ENCODE measurements at places on chromosomes 2 and 18.

- DNase-seq: no peak
These were observed 125.4 kb downstream of the OSBPL1A start for GRCh38 chr18:24272229-24272525.

DNA sequence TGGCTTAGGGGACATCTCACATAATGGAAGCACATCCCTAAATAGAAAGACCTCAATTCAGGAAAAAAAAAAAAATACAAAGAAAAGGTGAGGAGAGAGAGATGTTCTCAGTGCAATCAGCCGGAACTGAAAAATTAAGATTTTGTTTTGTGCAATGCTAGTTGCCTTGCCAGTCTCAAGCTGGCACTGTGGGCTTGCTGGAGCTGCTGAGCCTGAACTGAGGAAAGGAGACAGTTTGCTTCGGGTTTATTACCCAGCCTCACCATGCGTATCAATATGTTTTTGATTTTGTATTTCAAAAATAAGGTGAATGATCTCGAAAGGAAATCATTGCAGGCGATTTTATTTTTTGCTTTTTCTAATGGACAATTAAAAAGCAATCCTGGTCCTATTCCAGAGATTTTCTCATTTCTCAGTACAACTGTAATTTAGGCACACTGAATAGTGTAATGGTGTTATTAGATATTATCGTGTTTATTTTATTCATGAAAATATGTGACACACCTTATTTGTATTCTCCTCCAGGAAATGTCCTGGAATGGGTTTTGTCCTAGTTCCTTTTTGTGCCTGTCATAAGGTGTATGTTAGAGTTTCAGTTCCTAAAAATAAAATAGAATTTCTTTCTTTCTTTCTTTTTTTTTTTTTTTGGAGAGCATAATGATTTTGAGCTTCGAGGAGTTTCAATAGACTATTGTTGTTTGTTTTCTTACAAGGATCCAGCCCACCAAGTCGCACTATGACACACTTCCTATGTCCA is 72.8 kb upstream of the ZEB2 start:
- DNase-seq: no peak

DNA sequence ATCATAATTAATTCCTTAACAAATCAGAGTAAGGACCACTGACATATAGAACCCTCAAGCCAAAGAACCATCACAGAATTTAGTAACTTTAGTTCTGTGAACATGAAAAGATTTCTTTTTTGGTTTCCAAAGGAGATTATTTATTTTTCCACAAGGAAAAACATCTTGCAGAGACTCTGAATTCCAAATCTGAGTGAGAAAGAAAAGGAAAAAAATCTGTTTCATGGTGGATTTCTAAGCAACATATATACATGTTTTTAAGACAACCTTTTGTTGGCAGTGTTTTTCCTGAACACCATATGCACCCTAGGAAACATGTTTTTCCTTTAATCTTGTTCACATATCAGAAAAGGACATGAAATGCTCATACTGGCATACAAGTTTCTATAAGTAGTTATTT is 149.8 kb downstream of the AGPS start:
- DNase-seq: no peak

DNA sequence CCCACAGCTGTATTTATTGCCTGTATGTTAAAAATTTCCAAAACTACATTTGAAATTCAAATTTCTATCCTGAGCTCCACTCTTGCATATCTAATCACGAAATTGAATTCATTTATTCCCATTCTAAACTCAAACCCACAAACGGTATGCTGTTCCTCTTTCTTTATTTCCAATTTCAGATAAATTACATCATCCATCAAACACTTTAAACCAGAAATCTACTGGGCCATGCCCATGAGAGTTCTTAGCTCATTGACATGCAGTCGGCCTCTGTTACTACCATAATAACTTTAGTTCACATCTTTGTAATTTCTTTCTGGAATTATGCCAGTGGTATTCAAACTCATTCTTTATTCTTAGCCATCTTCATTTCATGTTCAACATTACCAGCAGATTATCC is 100.3 kb downstream of the COL3A1 start:
- DNase-seq: no peak

DNA sequence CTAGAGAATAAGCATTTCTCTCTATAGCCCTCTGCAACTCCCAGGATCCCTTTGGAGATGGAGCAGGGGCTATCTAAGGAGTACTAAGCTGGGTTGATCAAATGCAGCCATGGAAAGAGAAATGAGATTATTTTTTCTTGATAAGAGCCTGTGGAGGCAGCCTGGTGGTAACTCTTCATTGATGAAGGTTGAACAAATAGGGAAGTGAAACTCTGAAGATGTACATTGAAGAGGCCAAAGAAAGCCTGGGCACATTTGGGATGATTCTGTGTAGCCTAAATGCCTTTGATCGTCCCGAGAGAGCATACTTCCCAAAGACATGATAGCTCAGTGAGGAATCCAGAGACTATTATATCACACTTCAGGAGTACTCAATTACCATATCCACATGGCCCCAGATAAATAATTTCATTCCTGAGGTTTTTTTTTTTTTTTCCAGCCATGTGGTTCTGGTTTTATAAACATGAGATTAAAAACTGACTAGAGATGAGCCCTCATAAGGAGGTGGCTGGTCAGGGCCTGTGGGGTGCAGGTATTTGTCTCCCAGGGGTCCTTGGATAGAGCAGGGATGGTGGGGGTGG is 192.5 kb downstream of the TPGS2 start:
- no peak for DNase-seq

DNA sequence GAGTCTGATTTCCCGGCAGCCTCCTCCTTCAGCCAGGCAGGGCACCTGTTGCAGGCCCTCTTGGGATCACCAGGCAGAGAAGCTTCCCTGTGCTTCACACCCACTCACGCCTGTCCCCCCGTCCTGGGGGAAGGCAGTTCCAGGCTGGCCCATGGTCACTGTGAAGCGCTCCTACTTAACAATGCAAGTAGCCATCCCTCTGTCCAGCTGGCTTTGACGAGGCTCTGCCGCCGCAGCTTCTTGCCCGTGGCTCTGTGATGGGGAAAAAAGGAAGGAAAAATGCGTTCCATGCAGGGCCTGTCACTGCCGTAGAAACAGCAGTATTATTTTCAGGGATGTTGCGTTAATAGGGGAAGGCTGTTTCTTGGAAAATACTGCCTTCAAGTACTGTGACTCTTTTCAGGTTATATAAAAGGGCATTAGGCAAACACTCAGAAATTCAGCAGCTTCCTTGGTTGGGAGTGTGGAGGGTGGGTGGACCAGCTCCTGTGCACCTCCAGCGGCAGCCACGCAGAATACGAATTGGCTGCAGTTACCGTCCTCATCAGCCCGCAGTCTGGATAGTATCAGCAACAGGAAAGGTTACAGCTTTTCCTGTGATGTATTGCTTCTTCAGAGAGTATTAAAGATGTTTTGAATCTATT is 232.3 kb downstream of the KLHL29 start:
- DNase-seq: no peak

DNA sequence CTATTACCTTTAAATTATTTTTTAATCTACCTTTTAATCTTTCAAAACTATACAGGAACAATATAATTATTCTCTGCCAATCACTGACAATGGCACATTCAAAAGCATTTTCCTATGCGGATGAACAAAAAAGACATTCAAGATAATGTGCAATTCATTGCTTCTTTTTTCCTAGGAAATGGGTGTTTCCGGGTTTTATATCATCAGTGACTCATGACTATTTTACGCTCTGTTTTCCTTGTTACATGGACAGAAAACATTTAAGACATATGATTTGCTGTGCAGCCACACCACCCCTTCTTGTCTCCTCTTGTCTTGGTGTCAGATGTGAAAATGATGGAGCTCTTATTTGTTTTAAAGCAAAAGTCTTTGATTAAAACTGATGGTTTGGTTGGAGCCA is 184.7 kb upstream of the LINC00305 start:
- no peak for DNase-seq

- DNase-seq: peak; percentile 14
These were observed 127.2 kb downstream of the ANKRD44 start for GRCh38 chr2:197183355-197183754.

GRCh38 chr2:76157531-76157930 is 446.8 kb upstream of the GCFC2 start:
- no peak for DNase-seq

DNA sequence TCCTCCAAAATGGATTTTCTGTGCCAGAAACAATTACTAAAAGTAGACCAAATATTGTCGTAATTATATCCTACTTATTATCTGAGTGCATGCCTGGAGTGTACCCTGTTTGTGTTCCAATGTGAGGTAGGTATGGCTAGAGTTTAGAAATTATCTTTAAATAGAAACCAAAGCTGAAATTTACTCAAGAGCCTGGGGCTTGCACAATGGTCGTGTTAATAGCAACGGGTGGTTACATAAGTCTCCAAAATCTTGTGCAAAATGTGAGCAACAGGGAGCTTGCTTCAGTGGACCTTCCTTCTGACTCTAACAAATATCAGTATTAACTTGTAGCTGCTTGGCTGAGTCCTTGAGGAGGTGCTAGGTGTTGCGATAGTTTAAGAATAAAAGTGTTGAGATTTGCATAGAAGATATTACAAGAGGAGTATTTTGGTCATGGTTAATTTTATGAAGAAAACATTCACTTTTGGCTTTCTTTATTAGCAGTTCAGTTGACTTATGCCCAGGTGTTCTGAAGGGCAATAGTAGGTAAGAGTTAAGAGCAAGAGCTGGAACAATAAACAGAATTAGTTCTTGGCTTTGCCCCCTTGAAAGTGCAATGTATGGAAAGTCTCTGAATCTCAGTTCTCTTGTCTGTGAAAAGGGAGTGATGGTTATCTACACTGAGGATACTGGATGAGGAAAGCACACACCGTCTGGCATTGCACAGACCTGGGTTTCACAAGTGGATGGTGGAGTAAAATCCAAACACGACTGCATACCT is 4.6 kb downstream of the CXCR4 start:
- DNase-seq: peak; percentile 86

GRCh38 chr18:66872277-66872676 is 268.4 kb upstream of the CDH19 start:
- peak; percentile 35 for DNase-seq

DNA sequence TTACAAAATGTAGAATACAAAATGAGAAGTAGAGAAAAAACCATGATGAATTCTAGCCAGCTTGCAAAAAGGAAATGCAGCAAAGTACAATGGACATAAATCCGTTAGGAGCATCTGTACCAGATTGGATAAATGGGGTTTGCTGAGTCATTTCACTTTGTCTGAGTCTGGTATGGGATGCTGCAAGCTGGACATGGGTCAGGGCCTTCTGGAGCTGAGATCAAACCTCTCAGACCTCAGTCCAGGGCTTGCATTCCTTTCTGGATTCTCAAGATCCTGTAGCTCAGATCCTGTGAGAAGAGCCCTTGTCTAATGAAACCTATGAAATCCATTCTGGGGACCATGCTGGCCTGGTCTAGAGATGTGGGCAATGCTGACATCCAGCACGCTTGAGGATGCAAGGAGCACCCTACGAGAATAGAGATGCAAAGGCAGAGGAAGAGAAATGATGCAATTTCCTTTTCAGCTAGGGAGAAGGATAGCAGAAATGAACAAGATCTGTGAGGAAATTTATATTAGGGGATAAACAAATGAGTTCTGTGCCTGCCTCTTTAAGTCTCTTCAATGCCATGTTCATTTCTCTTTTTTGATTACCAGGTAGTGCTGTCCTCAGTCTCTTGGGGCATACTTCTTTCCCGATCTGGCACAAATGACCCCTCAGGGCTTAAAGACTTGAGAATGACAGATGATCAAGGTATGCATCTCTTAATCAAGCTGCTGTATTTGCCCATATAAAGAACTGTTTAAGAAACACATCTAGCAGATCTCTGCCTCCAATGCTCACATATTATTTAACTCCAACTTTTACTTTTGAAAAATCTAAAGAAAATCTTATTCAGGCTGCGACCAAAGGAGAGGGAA is 230.4 kb downstream of the MEIS1 start:
- DNase-seq: no peak

- DNase-seq: no peak
These were observed 330.7 kb downstream of the MTX2 start for GRCh38 chr2:176599796-176600485.

DNA sequence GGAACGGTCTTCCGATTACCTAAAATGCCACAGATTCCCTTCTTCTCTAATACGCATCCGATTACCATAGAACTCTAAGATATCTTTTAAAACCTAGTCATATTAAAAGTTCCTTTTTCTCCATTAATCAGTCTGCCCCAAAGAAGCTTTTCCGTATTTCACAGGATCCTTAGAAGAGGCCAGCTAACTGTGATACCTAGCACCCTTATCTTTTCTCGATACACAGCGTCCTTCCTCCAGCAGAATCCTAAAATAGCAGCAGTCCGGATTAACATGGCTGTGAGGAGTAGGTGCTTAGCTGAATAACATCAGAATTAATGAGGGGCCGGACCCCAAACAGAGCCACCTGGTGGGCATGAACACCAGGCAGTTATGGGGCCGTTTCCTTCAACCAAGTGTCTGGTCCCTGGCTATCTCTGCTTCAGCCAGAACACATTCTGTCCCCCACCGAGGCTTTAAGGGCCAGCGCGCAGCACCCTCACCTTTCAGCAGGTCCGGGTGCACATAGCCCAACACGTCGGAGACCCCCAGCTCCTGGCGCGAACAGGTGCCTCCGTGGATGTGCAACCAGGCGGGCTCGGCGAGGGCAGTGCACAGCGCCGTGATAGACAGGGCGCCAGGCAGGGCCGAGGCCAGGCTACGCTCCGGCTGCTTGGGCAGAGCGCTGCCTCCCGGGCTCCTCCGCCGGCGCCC is 995 bp downstream of the TMEM127 start:
- peak; percentile 57 for DNase-seq

- DNase-seq: no peak
These were observed 8.6 kb downstream of the SPR start for GRCh38 chr2:72895759-72896281.

DNA sequence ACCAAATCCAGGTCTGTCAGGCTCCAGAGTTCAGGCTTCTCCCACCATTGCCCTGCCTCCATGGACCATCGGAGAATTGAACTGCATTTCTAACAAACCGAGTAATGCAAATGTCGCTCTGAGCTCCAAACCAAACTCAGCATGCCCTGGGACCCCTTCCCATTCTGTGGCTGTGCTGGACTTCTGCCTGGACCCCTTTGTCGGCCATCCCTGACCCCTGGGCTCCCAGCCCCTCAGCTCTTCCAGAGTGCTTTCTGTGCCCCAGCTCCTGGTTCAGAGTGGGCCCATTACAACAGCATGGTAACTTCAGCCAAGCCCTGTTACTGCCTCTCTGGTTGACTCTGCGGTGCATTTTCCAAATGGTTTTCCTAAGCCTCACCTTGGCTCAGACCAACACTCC is 55.1 kb upstream of the MAPRE3 start:
- DNase-seq: no peak
